Psoas muscle (tissue), 8 donors: ENCODE measurements at places on chromosomes 2 and 18.

GRCh38 chr2:144995482-144995881, 475.6 kb upstream of the ZEB2 start:
- no peak for DNase-seq

DNA sequence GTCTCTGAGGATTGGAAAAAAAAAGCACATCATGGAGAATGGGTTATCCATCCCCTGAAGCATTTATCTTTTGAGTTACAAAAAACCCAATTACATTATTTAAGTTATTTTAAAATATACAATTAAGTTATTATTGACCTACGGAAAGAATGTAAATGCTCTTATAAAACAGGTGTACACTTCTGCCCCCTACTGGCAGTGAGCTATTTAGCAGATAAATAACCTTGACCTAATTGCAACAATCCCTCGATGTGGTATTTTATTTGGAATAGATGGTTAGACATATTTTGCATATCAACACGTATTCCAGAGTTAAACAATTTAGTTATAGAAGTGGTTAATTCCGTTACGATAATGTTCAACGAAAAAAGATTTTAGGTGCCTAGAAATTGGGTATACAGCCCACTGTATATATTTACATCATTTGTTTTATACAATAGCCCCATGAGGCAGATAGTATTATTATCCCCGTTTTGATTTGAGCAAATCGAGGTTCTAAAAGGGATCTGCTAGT, 9.1 kb upstream of the DAW1 start:
- no peak for DNase-seq

DNA sequence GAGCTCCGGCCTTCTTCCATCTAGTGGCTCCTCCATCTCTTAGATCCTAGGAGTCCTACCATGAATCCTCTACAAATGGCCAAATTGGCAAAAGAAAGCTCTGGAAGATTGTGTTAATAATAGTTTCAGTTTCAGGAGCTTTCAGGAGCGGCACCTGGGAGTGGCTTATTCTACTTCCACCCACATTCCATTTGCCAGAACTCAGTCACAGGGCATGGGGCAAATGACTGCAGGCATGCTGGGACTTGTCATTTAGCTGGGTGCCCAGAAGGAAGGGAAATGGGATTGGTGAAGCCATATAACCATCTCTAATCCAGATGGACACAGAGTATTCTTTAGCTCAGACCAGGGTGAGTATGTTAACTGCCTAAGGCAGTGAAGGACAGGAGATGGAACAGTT, 3.6 kb upstream of the LRATD1 start:
- no peak for DNase-seq

DNA sequence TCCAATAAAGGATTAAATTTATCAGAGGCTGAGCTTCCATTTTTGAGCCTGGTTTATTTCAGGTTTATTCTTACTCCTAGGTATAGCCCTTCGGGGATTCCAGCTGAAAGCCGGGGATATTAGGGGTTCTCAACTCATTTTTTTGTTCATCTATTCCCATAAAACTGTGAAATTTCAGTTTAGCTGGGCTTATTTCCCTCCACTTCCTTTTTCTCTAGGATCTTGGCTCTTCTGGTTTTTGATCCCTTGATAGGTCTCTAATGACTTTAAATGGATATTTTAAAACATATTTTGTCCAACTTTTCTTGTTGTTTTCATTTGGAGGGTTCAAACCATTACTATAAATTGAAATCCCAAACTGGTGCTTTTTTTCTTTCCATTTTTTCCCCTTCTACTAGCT, 23.6 kb upstream of the ZNF512 start:
- DNase-seq, result no peak

GRCh38 chr2:120853306-120854013, 117.8 kb downstream of the GLI2 start:
- no peak for DNase-seq

DNA sequence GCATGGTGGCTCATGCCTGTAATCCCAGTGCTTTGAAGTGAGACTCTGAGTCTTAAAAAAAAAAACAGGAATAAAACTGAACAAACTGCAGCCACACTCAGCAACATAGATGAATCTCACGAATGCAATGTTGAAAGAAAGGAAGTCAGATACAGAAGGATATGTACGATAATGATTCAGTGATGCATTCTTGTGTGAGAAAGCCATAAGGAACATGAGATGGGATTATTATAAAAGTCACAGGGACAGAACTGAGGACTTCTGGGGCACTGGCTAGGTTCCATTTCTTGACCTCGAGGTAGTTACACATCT, 56.9 kb upstream of the SMAD2 start:
- DNase-seq, result no peak

- DNase-seq, result peak; percentile 36
Measured at GRCh38 chr2:7010391-7011054, 93.3 kb downstream of the RNF144A start.

- DNase-seq, result no peak
Measured at GRCh38 chr2:217017456-217018252, 157.8 kb upstream of the TNP1 start.
